ENCODE measurements at places on chromosomes 12 and 14. TPM values are rescaled to one million over a fixed set of nuclear protein-coding genes. Genes with fewer than 3 reads are reported as not detected.

The TMEM121 gene
- 9.1 TPM for total RNA-seq

The PLXNC1 gene
- 15.0 TPM for total RNA-seq

The RFX4 gene
- total RNA-seq = not detected

The B4GALNT3 gene
- total RNA-seq = 6.6 TPM

The APEX1 gene
- 242 TPM for total RNA-seq

The SERPINA5 gene
- total RNA-seq = not detected

The ATXN7L3B gene
- total RNA-seq = 23.9 TPM

The CFAP54 gene
- 0.09 TPM for total RNA-seq

DNA sequence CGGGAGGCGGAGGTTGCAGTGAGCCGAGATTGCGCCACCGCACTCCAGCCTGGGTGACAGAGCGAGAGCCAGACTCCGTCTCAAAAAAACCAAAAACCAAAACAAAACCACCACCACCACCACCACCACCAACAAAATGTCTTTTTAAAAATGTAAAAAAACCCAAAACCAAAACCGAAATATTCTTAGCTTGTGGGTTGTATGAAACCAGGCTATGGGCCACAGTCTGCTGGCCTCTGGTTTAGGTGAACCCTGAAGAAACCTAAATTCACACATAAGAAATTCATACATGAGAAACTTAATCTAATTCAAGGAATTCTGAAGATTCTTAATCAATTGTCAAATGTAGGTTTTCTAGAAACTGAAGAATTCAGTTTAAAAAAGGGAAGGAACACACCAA, 37.6 kb downstream of the INSM2 start:
- no peak for DNase-seq

- DNase-seq = no peak
These were observed 49.5 kb downstream of the SOCS2 start for GRCh38 chr12:93621986-93622385.

DNA sequence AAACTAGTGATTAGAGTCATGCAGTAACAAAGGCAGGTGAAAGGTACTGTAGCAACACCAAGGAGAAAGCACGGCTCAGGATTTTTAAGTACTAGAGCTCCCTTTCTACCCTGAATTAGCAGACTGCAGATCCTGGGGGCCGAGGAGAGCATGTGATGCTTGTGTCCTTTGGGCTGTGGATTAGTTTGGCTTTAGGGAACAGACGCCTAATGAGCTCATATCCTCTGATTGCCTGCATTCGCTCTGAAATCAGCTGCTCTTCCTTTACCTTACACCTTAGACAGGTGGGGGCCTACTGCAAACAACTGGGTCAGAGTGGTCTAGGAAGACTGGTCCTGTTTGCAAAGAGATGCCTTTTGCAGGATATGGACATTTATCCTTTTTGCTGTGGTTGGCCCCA, 2.2 kb downstream of the PIP4K2C start:
- no peak for DNase-seq

DNA sequence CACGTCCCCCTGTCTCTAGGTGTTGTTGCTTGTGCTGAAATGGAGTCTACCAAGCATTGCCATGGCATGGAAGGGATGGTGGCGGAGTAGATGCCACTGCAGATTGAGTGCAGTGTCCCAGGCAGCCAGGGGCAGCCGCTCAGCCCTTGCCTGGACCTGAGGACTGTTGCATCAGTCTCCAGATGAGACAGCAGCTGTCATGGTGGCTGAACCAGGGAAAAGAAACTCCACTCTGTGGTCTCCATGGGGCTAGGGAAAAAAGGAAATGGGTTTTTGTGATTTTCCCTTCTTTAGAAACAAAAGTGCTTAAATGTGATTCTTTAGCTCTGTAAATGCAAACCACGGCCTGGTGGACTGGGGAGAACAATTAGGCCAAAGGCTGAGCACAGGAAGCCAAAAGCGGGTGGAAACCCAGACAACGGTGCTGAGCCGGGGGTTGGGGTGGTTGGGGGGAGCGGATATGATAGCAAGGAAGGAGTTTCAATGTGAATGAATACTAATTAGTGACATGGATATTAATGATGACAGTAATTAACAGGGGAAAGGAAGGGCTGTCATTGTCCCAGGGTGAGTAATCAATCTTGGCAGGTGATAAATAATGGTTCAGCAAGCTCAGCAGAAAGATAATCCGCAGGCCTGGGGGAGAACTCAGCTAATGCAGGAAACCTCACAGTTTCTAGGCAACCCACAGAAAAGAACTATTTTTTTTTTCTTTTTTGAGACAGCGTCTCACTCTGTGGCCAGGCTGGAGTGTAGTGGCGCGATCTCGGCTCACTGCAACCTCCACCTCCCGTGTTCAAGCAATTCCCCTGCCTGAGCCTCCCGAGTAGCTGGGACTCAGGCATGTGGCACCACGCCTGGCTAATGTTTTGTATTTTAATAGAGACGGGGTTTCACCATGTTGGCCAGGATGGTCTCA, 442.6 kb downstream of the DPF3 start:
- peak; percentile 84 for DNase-seq

DNA sequence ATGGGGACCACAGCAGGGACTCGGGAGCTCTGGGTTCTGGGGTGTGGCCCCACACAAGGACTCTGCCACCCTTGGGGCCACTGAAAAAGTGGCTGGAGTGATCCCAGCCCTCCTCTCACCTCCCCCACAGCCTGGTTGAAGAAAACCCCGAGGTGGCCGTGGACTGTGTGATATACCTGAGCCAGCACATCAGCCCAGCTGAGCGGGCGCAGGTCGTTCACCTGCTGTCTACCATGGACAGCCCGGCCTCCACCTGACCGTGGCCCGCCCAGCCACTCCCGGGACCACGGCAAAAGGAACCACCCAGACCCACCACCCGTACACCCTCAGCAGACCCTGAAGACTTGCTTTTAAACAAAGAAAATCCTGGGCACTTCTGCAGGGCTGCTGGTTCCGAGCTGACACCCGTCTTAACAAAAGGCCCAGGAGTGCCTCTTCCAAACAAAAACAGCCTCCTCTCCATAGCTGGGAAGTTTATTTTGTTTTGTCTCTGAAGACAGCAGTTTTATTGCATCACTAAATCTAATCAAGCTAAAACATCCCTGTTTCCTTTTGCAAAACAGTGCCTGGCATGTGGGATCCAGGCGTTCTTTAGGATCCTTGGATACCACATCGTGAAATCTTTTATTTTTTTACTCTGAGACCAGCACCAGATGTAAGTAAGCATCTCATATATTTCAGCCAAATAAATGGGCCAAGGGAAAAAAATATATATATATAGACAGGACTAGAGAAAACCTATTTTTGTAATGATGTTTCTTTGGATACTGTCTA, 42.8 kb downstream of the FOXN4 start:
- DNase-seq = no peak

GRCh38 chr12:105759149-105759548, 379.6 kb downstream of the NUAK1 start:
- no peak for DNase-seq

DNA sequence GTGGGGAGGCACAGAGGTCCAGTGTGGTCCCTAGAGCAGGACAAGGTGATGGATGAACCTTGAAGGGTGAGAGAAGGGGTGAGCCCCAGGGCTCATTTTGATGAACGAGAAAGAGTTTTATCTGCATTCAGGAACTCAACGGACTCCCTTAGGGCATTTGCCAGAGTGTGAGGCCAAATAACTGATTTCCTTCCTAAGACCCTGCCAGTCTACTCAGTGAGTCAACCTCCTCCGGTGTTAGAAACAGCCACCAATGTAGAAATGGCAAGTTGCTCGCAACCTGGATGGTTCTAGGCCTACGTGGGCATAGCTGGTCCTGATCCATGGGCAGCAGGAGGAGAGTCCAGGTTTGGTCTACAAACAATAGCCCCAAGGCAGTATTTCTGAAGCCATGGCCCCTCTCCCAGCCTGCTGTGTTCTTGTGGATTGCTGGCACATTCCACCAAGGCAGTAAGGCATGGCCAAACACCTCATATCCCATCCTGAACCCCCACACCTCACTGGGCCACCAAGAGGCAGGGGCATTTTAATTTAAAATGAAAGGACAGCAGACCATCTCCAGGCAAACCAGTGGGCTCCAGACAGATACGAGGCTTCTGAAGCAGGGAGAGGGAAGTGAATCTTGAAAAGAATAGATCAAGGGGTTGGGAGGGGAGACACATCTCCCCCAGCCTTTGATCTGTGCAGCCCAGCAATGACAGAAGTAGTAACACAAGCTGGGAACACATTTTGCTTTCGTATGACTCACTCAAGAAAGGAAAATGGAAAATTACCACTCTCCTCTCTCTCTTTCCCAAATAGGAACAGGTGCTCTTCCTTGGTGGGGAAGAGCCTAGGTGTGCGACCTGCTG, 25.4 kb upstream of the TESC start:
- DNase-seq = no peak

- DNase-seq = no peak
These were observed 16.0 kb downstream of the GNS start for GRCh38 chr12:64743206-64743605.

GRCh38 chr14:58401587-58401986, 5.9 kb downstream of the TOMM20L start:
- no peak for DNase-seq

- peak; percentile 55 for DNase-seq
These were observed 370.3 kb downstream of the DAD1 start for GRCh38 chr14:22218728-22219127.

GRCh38 chr12:102052192-102053061, 9.4 kb downstream of the WASHC3 start:
- no peak for DNase-seq

DNA sequence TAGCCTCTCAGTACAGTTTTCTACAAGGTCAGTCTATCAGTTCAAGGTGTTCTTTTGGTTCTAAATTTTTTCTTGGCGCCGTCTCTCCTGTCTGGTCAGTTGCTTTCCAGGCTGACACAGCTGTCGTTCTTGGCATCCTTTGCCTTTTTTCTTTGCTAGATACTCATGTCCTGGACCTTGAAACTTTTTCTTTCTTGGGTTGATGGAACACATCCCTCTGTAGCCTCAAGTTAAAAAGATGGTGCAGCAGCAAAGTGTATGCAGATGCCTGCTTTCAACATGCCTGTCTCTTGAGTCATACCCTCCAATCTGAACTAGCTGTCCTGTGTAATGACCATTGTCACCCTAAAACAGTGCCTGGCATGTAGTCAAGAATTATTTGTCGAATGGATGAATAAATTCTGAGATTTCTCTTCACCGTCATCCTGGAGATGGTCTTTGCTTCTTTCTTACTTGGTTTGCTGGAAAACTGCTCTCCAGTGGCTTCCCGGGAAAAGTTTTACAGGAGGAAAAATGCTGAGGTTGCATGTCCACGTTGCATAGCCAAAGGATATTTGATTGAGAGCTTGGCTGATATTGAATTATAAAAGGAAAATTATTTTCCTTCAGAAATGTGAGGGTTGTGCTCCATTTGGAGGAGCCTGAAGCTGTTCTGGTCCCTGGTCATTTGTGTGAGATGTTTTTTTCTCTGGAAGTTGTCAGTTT, 4.6 kb downstream of the NYNRIN start:
- no peak for DNase-seq

GRCh38 chr12:66449531-66449930, 147.2 kb downstream of the HELB start:
- DNase-seq = no peak

DNA sequence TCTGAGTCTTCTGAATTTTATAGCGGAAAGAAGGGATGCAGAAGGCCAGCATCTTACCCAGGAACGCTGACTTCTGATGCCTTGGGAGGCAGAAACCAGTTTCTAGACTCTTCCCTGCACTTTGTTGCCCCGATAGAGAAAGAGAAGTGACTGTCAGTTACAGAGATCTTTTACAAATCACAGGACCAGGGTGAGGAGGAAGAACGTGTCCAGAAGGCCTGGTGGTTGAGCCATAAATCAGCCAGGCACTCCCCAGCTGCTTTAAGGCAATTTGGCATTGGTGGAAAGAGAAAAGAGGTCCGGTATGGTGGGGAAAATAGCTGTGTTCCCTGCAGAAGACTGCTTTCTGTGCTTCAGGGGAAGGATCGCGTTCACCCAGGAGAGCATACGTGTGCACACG, 88.7 kb upstream of the KCNA1 start:
- DNase-seq = no peak

DNA sequence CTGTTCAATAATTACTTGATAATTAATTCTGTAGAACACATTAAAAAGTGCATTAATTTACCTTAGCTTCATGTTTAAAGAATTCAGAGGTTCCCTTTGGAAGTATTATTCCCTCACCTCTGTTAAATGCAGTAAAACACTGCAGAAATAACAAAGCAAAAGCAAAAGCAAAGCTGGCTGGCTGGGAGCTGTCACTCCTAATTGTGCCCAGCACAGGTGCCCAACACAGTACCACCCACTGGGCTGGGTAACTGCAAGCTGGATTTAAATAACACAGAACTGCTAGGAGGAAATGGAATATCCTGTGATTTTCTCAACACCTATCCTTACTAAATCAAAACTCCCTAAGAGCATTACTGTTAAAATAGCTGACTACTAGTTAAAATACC, 72.6 kb downstream of the SLC2A13 start:
- DNase-seq = no peak

DNA sequence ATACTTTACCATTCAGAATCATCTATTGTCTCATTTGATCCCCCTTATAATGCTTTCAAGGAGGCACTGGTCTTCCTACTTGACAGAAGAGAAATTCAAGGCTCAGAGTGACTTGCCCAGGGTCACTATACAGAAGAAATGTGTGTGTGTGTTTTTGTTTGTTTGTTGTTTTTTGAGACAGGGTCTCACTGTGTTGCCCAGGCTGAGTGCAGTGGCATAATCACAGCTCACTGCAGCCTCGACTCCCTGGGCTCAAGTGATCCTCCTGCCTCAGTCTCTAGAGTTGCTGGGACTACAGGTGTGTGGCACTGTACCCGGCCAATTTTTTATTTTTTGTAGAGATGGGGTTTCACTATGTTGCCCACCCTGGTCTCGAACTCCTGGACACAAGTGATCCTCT, 22.9 kb downstream of the IRF2BPL start:
- DNase-seq = no peak

GRCh38 chr14:30267141-30267540, 291.8 kb upstream of the G2E3 start:
- DNase-seq = no peak

DNA sequence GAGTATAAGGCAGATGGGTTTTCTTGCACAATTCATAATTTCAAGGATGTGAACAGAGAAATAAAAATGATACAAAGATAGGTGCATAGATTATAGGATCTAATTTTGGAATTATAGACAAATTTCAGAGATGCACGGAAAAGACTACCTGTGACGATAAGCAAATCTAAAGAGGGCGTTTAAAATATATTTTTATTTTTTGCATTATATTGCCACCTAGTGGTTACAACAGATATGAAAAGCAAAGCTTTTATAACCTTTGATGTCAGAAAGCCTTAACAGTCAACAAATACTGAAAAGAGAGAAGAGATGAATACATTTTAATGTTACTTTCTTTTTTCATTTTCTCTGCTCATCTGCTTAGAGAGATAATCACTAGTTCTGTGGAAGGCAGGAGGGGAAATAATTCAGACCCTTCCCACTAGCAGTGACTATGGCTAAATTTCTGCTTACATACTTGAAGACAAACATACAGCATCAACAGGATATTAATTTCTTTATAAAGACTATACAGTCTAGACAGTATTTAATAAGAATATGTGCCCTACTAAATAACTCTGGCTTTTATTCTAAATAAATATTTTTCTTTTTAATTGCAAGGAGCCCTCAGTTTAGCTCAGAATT, 46.3 kb downstream of the NTS start:
- DNase-seq = no peak
